ENCODE measurements at places on chromosomes 5 and 9.

GRCh38 chr9:75152416-75152815 is 64.1 kb downstream of the OSTF1 start:
- peak; percentile 24 for DNase-seq

DNA sequence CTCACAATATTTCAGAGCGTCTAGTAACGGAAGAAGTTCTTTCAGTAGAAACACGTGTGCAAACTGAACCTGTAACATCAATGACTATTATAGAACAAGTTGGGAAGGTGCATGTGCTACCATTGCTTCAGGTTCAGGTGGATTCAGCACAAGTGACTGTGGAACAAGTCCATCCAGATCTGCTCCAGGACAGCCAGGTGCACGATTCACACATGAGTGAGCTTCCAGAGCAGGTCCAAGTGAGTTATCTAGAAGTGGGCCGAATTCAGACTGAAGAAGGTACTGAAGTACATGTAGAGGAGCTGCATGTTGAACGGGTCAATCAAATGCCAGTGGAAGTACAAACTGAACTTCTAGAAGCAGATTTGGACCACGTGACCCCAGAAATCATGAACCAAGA is 17.4 kb upstream of the NIM1K start:
- no peak for DNase-seq

- DNase-seq = no peak
These were observed 58.6 kb downstream of the TMC1 start for GRCh38 chr9:72579880-72580550.

- no peak for DNase-seq
These were observed 71.5 kb downstream of the GADD45G start for GRCh38 chr9:89676281-89676680.

GRCh38 chr5:17233488-17233887 is 16.1 kb downstream of the BASP1 start:
- DNase-seq = no peak

DNA sequence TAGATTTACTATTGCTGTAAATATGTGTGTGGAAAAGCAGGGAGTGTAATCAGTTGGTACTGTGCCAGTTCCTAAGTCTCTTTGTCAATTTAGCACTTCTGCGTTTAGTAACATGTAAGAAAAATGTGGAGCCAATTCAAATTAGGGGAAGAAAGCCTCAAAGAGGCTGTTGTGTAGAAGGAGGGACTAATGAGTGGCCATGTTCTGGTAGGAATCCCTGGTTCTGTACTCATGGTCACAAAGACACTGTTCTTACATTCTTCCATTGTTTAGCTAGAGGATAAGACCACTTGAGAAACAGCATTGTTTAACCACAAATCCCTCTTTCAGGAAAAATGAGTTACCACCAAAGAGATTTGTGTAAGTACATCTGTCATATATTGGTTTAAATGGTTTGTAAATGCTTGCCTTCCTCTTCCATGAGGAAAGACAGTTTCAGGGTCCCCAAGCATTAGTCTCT is 14.9 kb downstream of the ARHGEF28 start:
- DNase-seq = no peak

GRCh38 chr9:69019808-69020207 is 5.9 kb upstream of the PRKACG start:
- no peak for DNase-seq

GRCh38 chr5:28328681-28329080 is 1290.3 kb upstream of the CDH9 start:
- DNase-seq = no peak

DNA sequence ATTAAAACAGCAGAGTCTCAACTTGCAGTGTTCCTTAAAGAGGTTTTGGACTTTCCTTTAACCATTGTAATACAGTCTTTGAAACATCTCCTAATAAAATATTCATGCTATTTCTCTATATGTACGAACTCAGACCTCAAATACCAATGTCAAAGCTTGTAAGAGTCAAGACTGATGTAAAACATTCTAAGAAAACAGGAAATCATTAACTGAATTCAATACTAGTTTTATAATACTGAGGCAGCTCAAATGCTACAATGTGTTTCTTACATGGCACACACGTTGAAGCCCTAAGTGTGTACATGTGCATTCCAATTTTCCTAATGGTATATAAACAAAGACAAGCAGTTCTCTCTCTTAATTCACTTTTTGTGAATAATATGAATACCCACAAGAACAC is 11.6 kb downstream of the PSIP1 start:
- DNase-seq = no peak

GRCh38 chr5:50856401-50857119 is 190.1 kb downstream of the PARP8 start:
- DNase-seq = no peak

DNA sequence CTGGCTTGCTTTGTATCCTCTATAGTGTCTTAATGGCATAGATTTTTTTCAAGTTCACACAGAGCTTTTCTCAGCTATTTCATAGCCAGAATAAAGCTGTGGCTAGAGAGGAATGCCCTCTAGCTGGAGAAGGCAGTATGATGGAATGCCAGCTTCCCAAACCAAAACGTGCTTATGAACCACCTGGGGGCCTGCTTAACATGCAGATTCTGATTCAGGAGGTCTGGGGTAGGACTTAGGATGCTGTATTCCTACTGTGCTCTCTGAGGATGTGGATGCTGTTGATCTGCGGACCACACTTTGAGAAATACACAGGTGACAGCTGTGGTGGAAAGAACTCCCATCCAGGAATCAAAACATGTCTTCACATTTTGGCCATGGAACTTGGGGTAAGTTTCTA is 49.9 kb upstream of the DPYSL3 start:
- DNase-seq = no peak

- DNase-seq = no peak
These were observed 46.6 kb downstream of the RAB3C start for GRCh38 chr5:58629271-58630159.

GRCh38 chr5:67272453-67273130 is 76.0 kb upstream of the CD180 start:
- DNase-seq = no peak

DNA sequence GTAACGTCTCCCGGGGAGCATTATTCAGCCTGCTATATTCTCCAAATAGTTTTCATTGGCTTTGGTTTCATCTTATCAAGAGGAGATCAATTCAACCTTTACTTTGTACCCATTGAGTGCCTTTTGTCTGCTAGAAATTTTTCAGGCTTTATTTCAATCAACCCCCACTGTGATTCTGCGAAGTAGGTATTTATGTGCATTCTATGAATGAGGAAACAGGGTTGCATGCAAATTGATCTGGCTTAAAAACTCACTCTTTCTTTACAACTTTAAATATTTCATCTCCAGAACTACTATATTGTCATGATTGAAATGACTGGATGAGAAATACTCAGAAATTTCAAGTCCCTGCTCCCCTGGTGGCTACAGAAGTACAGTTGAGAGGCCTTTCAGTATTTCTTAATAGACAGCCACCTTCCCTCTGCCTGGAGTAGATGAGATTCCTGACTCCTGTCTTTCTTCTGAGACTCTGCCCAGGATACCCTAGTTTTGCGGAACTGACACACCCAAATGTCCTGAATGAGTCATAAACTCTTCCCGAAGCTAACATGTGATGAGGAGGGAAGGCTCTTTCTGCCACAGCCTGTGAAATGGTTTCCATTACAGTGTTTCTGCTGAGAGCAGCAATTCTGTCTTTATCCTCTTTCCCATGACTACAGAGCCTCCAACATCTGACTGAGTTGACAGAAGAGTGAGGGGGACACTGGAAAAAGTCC is 52.6 kb upstream of the TNC start:
- no peak for DNase-seq

- DNase-seq = no peak
These were observed 391 bp downstream of the RALGDS start for GRCh38 chr9:133120501-133121197.

GRCh38 chr5:176743136-176743861 is 67.1 kb upstream of the UNC5A start:
- DNase-seq = no peak

DNA sequence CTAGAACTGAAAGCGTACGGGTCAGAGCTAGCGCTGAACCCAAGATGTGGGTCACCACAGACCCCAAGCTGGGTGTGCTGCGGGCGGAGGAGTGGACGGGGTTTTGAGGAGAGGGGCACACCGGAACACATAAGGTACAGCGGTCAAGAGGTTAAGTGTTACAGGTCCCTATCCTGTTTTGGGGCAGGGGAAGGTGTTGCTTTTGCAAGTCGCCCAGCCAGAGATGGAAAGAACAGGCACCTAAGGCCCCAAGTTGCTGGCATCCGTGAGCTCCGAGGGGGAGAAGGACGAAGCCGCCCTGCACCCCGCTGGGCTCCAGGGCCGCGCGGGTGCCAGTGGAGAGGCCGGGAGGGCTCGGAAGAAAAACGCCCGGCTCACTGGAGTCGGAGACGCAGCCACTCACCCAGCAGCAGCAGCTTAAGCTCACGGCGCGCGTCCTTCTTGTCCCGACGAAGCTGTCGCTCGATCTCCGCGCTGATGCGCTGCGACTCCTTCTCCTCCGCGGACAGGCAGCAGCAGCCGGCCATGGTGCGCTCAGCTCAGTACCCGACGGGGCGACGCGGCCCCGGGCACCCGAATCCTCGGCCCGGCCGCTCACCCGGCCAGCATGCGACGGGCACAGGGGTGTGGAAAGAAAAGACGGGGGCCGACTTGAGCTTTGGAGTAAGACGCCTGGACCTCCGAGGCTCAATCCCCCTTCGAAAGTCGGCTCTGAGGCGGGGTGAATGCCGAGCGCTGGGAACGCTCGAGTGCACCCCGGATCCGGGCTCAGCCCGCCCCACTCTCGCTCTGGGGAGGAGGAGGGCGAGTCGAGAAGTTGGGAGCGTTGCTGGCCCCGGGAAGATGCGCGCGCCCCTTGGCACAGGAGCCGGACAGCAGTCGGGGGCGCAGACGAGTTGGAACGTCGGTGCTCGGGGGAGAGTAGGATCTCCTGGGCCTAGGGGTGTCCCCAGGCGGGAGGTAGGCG is 572 bp downstream of the GNA14 start:
- no peak for DNase-seq

GRCh38 chr5:10511741-10512640 is 51.9 kb upstream of the ANKRD33B start:
- no peak for DNase-seq

DNA sequence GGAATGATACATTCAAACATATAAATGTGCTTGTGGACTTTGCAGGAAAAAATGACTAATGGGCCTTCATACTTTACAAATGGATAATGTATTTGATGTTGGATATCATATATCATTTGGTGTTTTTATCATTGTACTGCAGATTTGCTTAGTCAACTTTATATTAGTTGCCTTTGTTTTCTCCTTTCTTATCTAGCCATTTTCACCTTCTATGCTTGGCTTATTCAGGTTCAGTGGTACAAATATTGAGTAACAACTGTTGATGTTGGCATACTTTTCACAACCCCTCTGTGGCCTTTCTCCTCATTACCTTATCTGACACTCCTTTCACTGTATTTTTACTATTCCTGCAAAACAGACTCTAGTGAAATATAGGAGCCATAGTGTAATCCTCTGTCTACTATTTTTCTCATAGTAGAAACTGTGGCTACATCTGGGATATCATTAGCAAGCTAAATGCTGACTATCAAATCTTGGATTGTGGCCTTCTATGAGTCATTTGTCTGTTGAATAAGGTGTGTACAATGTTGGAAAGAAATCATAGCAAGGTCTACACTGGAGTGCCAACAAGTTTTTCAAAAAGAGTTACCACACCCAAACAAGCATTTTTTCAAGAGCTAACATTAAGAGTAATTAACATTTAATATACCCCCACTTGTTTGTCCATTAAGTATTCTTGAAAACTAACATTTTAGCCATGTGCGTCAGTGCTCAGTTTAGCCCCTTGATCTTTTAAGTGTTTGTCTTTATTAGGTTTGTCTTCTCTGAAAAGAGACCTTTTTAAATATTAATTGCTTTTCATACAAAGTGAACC is 330.1 kb downstream of the ADGRV1 start:
- DNase-seq = no peak

GRCh38 chr5:55391707-55392106 is 83.9 kb downstream of the MTREX start:
- no peak for DNase-seq

- DNase-seq = no peak
These were observed 87.0 kb upstream of the SPRY4 start for GRCh38 chr5:142411656-142412425.

DNA sequence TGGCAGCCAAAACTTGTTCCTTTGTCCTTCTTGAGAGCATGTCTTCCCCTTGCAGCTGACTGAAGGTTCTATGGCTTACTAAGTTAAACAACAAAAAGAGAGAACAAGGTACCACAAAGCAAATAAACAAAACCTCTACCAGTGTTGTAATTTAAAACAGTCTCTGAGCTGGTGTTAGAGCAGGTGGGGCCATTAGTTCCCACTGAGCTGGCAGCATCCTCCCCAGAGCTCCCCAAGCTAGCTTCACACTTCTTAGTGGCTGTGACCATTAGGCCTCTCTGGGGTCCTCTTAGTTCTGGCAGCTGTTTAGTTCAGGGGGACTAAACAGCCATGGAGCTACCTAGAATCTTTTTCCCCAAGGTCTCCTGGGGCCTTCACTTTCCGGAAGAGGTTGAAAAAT is 128.6 kb upstream of the ELL2 start:
- no peak for DNase-seq

GRCh38 chr9:134214766-134215419 is 50.5 kb upstream of the RNU6ATAC start:
- no peak for DNase-seq

GRCh38 chr5:159210210-159210661 is 883 bp upstream of the RNF145 start:
- DNase-seq = no peak

GRCh38 chr9:125435776-125436612 is 174.4 kb downstream of the GAPVD1 start:
- DNase-seq = no peak

DNA sequence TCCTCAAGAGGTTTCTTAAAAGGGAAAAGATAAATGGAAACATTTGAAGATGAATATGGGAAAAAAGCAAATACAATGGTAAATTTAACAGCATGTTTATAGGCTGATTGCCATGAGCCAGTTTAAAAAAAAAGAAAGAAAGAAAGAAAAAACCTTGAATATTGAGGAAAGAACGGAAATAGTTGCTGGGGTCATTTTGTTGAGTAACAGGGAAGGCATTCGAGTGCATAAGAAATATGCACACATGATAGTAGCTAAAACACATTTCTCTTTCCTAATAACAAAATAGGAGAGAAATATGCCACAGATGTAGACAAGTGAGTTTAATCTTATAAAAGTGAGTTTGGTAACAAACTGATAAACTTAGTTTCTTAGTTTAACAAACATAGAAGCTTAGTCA is 864.6 kb upstream of the ACO1 start:
- DNase-seq = no peak

GRCh38 chr9:32483343-32483742 is 42.7 kb downstream of the RIGI start:
- no peak for DNase-seq

- DNase-seq = no peak
These were observed 5.7 kb upstream of the OLFM1 start for GRCh38 chr9:135081731-135082130.

- no peak for DNase-seq
These were observed 232.1 kb downstream of the ENC1 start for GRCh38 chr5:74408150-74409043.
